ENCODE measurements at places on chromosomes 13 and 19. TPM values are rescaled to one million over a fixed set of nuclear protein-coding genes. Genes with fewer than 3 reads are reported as not detected.

The HMG20B gene
- 66.7 TPM for total RNA-seq

The TNFRSF19 gene
- 2.4 TPM for total RNA-seq

The ZNF699 gene
- total RNA-seq: 1.2 TPM

The FAAP24 gene
- total RNA-seq: 16.1 TPM

The KLK1 gene
- total RNA-seq: not detected

The IGSF23 gene
- total RNA-seq: 0.68 TPM

The MAST1 gene
- total RNA-seq: 2.5 TPM

The MAP3K10 gene
- total RNA-seq: 18.5 TPM

The ZNF610 gene
- total RNA-seq: not detected

The ZIM2 gene
- total RNA-seq: not detected

The COL5A3 gene
- 3.6 TPM for total RNA-seq

The NXNL1 gene
- not detected for total RNA-seq

The LIM2 gene
- not detected for total RNA-seq

The NANOS3 gene
- 2.3 TPM for total RNA-seq

The ZNF100 gene
- total RNA-seq: not detected

The SIGLECL1 gene
- not detected for total RNA-seq

The OR7C1 gene
- not detected for total RNA-seq

The GSX1 gene
- not detected for total RNA-seq

The PCDH9 gene
- total RNA-seq: 7.5 TPM

The OR7A5 gene
- total RNA-seq: not detected

The ACTL9 gene
- not detected for total RNA-seq

The ZNF548 gene
- total RNA-seq: 4.1 TPM

The CATSPERD gene
- not detected for total RNA-seq

The ADGRE1 gene
- 5.4 TPM for total RNA-seq

The ZNF667 gene
- not detected for total RNA-seq

The NOVA2 gene
- total RNA-seq: 0.29 TPM

The MAG gene
- not detected for total RNA-seq

The COL4A1 gene
- 103 TPM for total RNA-seq

The UPK1A gene
- 0.46 TPM for total RNA-seq

The NPAS1 gene
- 5.8 TPM for total RNA-seq

The BST2 gene
- total RNA-seq: 0.23 TPM

The SLC1A6 gene
- total RNA-seq: not detected

The ZNF443 gene
- 0.95 TPM for total RNA-seq

The ERICH4 gene
- total RNA-seq: not detected

The GPR18 gene
- not detected for total RNA-seq

The NLRP5 gene
- not detected for total RNA-seq

The SH2D3A gene
- 16.9 TPM for total RNA-seq

The DENND1C gene
- total RNA-seq: 0.22 TPM

The FAM216B gene
- not detected for total RNA-seq

The GNG7 gene
- total RNA-seq: 0.06 TPM

The SYCN gene
- not detected for total RNA-seq
